ENCODE measurements at places on chromosomes 11 and 22.

DNA sequence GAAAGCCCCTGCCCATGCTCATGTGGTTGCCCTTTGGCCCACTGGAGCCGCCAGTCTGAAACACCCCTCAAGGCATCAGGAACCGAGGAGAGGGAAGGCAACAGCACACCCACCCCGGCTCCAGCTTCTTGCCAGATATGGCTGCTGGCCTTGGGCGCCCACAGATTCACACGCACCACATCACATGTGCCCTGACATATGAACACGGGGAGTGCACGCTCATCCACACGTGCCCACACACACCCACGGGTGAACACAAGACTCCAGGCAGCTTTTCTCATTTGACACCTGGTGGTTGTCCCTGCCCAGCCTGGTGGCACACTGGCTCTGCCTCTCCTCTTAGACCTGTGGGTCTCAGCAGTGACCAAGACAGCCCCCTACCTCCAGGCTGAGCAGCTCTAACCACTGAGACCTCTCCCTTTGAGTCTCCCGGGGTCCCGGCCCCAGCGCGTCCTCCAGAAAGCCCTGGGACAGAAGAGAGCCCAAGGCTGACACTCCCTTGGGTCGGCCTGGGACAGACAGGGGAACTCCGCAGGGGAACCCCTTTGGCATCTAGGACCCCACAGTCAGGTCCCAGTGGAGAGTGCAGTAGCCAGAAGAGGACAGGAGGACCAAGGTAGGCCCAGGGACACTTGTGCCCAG lies 2.7 kb upstream of the MAPK12 start:
- DNase-seq, result no peak

DNA sequence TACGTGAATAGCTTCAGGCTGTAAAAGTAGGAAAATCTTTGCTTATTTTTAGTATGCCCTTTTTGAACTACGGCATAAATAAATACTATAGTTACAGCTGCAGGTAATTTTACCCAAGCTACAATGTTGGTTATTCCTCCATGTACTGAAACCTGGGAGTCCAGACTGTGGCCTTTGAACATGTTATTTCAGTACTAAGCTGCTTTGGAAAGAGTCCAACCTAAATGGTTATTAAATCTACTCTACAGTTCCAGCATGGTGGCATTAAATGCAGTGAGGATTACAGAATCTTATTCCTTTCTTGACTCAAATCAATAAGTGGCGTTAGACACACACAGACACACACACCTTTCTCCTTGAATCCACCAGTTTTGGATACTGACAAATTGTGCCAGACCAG lies 165.1 kb downstream of the MSANTD4 start:
- DNase-seq, result no peak

DNA sequence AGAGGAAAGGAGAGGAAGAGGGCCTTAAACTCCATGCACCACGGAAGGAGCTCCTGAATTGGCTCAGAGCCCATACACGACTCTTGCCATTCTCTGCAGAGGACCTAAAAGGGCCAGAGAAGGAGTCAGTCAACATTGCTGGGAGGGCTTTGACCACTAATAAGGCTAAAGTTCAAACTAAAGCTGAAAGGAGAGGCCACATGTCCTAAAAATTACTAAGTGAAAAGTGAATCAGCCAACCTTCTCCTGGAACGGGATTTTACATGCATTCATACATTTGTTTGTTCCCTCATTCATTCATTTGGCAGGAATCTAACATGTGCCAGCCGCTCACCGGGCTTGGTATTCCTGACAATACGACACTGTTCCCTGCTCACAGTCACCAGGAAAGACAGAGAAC lies 10.5 kb downstream of the CLMP start:
- no peak for DNase-seq

DNA sequence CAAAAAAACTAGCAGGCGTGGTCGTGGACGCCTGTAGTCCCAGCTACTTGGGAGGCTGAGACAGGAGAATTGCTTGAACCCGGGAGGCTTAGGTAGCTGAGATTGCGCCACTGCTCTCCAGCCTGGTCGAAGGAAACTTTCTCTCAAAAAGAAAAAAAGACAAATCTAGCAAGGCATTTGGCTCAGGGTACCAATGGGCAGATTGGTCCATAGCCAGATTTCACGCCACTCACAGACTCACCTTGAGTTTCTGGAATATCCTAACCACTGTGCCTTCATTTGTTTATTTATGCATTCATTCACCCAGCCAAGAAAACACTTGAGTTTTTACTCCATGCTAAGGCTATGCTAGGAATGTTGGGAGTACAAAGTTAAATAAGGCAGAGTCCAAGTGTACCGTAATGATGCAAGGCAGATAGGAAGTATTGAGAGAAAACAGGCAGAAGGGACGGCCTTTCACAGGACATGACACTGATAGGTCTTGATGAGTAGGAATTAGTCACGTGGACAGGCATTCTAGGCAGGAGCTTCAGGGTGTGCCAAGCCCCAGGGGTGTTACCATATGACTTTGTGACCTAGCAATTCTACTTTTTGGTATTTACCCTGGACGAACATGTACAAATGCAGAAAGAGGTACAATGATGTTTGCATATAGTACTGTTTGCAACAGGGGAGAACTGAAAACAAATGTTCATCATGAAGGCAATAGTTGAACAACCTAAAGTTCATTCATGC lies 3.0 kb upstream of the PACSIN3 start:
- no peak for DNase-seq

DNA sequence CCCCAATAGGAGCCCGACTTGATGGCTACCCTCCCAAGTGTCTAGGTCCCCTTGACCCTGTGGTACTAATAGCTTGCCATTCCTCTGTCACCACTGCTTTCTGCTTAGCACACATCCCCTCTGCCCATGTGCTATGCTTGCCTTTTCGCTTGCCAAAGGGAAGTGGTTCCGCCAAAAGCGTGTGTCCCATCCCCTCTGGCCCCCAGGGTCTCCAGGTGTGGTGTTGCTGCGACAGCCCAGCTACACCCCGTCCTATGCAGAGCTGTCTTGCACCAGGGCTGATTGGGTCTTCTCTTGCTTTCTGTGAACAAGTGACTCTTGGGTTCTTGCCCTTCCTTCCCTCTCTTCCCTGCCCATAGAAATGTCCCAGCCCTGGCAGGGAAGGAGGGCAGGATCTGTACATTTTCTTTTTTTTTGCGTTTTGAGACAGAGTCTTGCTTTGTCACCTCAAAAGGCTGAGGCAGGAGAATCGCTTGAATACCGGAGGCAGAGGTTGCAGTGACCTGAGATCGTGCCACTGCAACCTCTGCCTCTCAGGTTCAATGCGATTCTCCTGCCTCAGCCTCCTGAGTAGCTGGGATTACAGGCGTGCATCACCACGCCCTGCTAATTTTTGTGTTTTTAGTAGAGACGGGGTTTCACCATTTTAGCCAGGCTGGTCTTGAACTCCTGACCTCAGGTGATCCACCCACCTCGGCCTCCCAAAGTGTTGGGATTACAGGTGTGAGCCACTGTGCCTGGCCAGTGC lies 3.9 kb downstream of the TANGO2 start:
- no peak for DNase-seq

GRCh38 chr22:29026579-29026978 lies 35.1 kb downstream of the C22orf31 start:
- no peak for DNase-seq

DNA sequence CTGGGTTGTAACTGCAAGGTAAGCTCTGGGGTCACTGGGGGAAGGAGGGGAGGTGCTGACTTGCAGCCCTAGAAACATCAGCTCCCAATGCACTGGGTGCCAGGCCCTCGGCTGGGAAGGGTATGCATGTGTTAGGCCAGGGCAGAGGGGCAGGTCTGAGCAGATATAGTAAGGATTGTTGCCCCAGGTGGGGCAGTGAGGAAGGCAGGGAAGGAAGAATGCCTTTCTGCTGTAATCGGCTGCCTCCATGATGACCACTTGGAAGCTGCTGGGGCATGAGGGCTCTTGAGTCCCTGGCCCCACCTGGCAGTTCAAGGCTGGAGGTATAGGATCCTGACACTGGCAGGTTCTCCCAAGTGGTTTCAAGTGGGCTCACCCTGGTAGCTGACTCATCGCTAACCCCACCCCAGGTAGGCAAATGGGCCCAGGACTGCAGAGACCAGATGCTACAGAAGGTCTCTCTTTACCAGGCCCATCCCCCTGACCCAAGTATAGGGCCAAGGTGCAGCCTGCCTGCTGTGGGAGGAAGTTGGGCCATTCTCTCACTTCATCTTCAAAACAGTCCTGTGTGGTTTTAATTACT lies 56.7 kb downstream of the TIMP3 start:
- DNase-seq, result no peak

DNA sequence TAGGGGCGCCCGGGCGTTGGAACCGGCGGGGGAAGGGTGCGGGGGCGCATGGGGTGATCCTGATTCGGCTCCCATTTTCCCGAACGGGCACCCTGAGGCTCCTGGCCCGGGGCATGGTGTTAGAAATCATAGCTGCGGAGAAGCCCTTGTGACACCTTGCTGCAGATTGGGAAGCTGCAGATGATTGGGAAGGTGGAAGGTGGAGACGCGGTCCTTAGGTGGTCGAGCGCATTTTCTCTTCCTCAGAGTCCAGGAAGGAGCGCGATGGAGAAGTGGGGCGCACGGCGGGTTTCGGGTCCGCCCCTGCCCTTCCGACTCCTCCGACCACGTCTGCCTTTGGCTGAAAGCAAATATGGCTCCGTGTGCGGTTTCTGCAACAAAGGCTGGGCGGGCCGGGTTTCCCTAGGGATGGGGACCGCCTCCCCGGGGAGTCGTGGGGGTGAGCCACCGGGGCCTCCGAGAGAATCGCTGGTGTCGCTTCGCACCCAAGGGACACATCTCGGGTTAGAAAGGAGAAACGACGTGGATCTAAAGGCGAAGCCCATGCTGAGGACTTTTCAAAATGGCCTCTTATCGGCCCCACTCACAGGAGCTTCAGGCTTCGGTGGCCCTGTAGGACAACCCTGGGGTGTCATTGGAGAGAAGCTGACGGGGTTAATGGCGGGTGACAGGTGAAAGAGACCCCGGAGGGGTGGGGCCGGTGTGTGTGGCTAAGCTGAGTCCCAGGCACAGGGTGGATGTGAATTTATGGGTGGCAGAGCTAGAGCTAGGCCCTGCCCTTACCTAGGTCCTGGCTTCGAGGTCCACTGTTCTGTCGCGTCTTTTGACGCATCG lies 707 bp upstream of the FTH1 start:
- DNase-seq, result peak; percentile 46

- no peak for DNase-seq
These were observed 49.6 kb upstream of the KIRREL3 start for GRCh38 chr11:127050186-127050585.

DNA sequence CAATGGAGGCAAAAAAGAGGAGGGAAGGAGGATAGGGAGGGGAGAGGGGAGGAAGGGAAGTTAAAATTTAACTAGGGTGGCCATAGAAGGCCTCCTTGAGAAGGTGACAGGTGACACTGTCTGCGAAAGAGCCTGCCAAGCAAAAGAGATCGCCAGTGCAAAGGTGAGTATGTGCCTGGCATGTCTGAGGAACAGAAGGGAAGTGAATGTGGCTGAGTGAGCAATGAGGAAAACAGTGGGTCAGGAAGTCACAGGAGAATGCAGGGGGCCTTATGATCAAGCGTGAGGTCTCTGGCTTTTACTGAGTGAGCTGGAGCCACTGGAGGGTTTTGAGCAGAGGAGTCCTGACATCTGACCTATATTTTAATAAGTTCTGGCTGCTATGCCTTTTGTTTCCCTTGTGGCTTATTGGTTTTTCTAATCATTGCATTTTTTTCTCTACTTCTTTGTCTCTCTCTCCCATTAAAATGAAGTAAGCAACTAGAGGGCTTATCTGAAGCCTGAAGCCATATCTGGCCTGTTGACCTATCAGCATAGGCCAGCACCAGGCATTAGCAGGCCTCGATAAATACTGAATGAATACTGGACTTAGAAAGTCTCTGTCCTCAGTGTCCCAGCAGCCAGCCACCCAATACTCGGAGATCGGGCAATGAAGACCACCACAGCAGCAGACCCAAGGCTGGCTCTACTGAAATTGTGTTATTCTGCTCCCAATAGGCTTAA lies 5.6 kb downstream of the AP1B1 start:
- DNase-seq, result no peak

GRCh38 chr22:26437694-26438392 lies 8.8 kb downstream of the ASPHD2 start:
- no peak for DNase-seq

DNA sequence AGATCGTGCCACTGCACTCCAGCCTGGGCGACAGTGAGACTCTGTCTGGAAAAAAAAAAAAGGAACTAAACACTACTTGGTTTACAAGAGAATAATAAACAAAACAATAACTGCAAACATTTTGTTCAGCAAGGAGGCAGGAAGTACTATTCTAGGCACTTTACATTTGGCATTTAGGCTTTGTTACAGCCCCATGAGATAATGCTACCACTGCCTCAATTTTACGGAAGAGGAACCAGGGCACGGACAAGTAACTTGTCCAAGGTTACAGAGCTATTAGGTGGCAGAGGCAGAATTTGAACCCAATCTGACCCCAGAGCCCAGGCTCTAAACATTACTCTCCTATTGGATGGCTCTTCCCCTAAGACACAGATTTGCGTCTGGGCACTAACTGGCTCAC lies 108.7 kb upstream of the AKIP1 start:
- no peak for DNase-seq

- DNase-seq, result no peak
These were observed 25.3 kb downstream of the ALG9 start for GRCh38 chr11:111846063-111846462.

DNA sequence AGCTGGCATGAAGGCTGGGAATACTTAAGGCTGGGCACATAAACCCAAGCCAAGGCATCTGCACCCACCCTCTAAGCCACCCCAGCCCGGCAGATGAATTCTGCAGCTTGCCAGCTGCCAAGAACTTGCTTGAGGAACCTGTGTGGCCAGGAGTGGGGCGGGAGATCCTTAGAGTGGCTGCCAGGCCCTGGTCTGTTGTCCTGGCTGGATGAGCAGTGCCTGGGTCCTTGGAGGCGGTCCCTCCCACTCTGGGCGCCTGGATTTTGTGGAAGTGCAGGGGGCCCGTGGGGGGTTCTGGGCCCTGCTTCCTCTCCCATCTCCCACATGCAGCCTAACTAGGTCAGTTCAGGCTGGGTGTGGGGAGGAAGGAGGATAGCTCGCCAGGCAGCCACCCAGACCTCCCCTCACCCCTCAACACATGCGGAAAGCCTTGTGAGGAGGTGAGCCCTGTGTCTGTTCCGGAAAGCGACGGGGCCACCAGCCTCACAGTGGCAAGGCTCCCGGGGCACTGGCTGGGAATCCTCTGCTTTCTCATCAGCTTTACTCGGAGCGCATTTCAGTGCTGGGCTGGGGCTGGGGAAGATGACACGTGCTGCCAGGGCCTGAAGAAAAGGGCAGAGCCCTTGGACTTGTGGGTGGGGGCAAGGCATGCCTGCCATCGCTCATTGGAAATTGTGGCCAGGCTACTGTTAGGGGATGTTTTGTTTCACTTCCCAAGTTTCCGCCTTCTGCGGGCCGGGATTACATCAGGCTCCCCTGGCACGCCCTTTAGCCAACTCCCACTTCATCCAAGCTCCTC lies 8.4 kb downstream of the DAGLA start:
- DNase-seq, result no peak

All from nephron progenitor cell (in vitro differentiated cells).